Osteoblast (primary cell): ENCODE measurements at places on chromosomes 6 and 20.

GRCh38 chr6:109166673-109167072 is 71.4 kb downstream of the CEP57L1 start:
- no peak for DNase-seq

GRCh38 chr6:169689287-169689686 is 12.5 kb downstream of the WDR27 start:
- DNase-seq, result peak; percentile 89

- no peak for DNase-seq
Observed at GRCh38 chr20:48148020-48148419, 362.7 kb upstream of the SULF2 start.

DNA sequence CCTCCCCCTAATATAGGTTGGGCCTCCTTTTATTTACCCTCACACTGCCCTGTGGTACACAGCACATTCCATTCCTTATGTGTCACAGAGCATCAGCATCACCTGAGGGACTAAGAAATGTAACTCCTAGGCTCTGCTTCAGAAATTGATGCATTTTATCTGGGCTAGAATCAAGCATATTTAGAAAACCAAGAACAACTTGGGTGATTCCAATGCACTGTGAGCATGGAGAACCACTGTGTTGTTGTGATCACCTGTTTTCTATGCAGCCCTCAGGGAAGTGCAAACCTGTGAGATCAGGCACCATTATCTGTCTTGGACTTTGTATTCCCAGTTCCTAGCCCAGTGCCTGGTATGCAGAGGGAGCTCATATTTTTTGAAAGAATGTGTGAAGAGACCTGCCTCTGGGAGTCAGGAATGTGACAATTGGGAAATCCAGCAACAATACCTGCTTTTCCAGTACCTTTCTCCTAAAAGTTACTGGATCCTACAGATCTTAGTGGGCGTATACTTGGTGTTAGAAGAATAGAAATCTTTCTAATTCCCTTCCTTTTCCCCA is 7.0 kb downstream of the KAT14 start:
- no peak for DNase-seq

- no peak for DNase-seq
Observed at GRCh38 chr6:139172151-139172550, 37.3 kb downstream of the HECA start.

DNA sequence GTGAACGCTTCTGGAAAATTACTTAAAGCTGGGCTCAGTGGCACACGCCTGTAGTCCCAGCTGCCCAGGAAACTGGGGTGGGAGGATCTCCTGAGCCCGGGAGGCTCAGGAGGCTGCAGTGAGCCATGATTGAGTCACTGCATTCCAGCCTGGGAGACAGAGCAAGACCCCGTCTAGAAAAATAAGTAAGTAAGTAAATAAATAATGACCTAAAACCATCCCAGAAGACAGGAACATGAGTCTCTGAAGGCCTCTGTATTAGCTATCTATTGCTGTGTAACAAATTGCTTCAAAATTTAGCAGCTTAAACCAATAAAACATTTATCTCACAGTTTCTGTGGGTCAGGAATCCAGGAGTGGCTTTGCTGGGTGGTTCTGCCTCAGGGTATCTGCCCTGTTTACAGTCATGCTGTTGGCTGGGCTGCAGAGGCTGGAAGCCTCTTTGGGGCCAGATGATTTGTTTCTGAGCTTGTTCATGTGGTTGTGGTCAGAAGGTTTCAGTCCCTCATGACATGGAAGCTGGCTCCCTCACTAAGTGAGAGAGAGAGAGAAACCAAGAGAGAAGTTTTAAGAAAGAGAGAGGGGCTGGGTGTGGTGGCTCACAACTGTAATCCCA is 48.4 kb upstream of the NCOA3 start:
- DNase-seq, result peak; percentile 83

GRCh38 chr20:36462440-36463211 is 78.7 kb upstream of the MYL9 start:
- DNase-seq, result peak; percentile 80

DNA sequence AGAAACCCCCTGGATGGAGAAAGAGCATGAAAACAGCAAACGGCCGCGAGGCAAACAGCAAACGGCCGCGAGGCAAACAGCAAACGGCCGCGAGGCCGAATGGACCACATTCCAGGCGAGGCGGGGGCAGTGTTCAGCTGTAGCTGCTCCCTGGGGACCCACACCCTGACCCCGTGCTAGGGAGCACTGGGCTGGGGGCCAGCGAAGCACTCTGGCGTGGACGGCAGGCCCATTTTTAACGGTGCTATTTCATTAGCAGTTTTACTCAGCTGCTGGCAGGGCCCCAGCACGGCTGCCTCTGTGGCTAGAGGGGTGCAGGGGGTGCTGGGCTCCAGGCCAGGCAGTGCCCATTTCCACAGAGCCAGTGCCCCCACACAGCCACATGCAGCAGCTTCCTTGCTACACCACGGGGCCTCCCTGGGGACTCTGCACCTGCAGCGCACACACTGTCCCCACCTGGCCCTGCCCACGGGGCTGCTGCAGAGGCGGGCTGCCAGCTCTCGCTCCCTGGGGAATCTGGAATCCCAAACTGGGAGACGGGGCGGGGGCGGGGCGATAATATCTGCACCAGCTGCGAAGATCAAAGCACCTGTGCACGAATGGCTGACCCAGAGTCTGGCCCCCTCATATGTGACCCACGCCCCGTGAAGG is 35.6 kb upstream of the SLCO4A1 start:
- DNase-seq, result no peak

DNA sequence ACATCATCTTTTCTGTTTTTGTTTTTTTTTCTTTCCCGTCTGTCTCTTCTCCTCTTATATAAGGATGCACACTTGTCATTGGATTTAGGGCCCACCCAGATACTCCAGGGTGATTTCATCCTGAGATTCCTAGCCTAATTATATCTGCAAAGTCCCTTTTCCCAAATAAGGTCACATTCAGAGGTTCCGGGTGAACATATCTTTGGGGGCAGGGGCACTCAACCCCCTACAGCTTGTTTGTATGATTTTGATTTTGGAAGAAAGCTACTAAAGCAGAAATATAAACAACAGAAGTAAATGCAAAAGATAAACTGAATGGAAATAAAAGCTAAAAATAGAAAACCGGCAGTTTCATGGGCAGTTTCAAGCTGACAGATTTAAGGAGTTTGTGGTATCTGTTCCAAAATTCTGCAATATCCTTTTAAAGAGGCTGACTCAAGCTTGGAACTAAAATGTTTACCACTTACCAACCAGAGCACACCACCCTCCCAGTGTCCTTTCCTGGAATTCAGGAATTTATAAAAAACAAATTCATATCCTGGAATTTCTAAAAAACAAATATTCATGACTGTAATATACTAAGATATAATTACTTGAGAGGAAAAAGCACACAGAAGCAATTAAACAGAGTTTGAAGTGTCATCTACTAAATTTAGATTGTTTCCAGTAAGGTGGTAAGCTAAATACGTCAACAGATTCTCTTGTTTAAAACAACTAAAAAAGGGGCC is 100.0 kb upstream of the CARMIL1 start:
- DNase-seq, result peak; percentile 75

GRCh38 chr6:111259089-111259831 is 172.0 kb downstream of the SLC16A10 start:
- DNase-seq, result peak; percentile 97

- no peak for DNase-seq
Observed at GRCh38 chr6:68159433-68159832, 475.6 kb upstream of the ADGRB3 start.

GRCh38 chr6:34147906-34148630 is 2.2 kb upstream of the GRM4 start:
- DNase-seq, result peak; percentile 43

- DNase-seq, result peak; percentile 80
Observed at GRCh38 chr6:109794201-109794923, 103.3 kb downstream of the FIG4 start.

DNA sequence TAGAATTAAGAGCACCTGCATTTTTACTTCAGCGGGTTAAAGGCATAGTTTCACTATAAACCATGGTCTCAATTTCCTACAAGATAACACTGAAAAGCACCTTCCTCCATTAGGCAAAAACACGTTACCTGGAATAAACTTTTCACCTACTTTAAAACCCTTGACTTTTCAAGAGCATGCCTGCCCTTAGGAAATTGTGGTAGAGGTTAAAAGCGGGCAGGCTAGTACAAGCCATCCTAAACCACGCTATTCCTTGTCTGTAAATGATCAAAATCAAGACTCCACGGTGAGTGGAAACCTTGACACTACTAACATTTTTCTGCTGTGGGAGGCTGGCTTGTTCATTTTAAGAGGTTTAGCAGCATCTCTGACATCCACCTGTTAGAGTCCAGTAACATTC is 43.9 kb downstream of the NR2E1 start:
- DNase-seq, result no peak

GRCh38 chr6:116695401-116695800 is 14.4 kb downstream of the KPNA5 start:
- DNase-seq, result no peak

DNA sequence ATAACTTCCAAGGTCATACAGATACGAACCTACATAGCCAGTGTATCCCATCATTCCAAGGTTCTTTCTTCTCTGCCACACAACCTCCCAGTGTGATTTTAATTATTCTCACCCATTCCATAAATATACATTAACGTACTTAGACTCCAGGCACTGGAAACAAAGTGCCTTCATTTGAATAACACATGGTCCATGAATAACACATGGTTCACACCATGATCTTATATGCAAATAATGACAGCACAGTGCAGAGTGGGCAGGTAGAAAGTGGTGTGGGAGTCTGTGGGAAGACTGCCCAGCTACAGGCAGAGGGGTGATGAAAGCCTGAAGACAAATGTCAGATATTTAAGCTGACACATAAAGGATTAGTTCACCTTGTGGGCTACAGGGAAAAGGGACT is 425.2 kb downstream of the HACE1 start:
- no peak for DNase-seq

DNA sequence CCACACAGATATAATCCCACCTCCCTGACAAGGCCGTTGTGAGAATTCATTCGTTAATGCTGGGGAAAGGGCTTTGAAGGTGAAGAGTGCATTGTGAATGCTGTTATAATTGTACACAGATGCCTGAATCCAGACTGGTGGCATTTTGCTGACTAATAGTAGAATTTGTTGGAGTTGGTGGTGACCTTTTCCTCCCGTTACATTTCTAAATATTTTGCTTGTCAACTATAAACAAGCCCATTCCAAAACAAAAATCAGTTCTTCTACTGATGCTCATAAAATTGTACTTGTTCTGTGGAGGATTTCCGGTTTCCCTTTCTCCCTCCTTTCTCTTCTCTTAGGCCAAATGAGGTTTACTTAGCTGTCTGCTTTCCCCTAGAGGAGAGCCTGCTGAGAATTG is 253.1 kb upstream of the SUPT3H start:
- no peak for DNase-seq
